ENCODE measurements at places on chromosomes 12 and 14.
A peak's percentile ranks its signal among the peaks of the same experiment; 100 is the strongest.

GRCh38 chr14:68814539-68815297 is 21.9 kb upstream of the ZFP36L1 start:
- peak; percentile 66 for DNase-seq

GRCh38 chr12:53538209-53538689 is 31.0 kb upstream of the NPFF start:
- no peak for DNase-seq

DNA sequence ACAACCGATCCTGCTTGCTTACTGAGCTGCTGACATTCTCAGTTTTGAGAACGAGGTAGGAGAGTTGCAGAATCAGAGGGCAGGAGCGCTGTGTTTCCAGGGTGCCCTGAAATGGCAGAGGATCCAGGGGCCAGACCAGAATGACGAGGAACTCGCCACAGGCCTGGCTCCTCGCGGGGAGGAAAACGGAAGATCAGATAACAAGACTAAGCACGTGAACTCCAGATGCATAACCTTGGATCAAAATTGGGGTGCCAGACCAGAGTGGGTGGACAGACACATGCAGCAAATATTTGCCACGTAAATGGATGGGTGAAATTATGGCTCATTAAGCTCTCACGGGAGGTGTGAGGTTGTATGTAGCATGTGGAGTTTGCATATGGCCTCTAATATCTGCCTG is 46.5 kb downstream of the ELK3 start:
- no peak for DNase-seq

- no peak for DNase-seq
Observed at GRCh38 chr14:32564596-32564995, 235.5 kb downstream of the AKAP6 start.

GRCh38 chr12:114406984-114407841 is 1.3 kb upstream of the TBX5 start:
- no peak for DNase-seq

DNA sequence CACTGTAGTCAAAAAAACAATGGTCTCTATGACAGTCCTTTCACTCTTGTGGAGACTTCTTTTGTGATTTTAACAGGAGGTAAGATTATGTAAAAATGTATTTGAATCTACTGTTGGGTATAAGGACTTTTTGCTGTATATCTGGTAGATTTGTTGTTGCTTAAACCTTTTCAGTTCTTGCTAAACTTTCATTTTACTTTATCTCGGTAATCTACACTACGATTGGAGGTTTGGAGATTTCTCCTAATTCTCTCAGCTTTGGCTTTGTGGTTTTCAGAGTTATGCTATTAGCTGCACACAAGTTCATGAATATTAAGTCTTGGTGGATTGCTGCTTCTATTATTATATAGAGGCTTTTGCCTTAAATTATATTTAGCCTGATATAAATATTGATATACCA is 116.6 kb upstream of the HIF1A start:
- DNase-seq = no peak

- DNase-seq = no peak
Observed at GRCh38 chr14:57182760-57183503, 85.8 kb downstream of the EXOC5 start.

GRCh38 chr12:1099158-1099557 is 108.1 kb downstream of the ERC1 start:
- no peak for DNase-seq

DNA sequence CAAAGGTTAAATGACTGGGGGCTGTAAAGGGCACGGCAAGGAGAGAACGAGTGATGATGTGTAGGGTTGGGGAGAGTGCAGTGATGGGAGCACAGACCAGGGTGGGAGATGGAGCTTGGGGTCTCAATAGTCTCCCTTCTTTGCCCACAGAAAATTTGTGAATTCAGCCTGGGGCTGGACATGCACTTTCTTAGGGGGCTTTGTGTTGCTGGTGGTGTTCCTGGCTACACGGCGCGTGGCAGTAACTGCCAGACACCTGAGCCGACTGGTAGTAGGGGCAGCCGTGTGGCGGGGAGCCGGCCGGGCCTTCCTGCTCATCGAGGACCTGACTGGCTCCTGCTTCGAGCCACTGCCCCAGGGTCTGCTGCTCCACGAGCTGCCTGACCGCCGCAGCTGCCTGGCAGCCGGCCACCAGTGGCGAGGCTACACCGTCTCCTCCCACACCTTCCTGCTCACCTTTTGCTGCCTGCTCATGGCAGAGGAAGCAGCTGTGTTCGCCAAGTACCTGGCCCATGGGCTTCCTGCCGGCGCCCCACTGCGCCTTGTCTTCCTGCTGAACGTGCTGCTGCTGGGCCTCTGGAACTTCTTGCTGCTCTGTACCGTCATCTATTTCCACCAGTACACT is 1.7 kb downstream of the FITM1 start:
- DNase-seq = peak; percentile 33

DNA sequence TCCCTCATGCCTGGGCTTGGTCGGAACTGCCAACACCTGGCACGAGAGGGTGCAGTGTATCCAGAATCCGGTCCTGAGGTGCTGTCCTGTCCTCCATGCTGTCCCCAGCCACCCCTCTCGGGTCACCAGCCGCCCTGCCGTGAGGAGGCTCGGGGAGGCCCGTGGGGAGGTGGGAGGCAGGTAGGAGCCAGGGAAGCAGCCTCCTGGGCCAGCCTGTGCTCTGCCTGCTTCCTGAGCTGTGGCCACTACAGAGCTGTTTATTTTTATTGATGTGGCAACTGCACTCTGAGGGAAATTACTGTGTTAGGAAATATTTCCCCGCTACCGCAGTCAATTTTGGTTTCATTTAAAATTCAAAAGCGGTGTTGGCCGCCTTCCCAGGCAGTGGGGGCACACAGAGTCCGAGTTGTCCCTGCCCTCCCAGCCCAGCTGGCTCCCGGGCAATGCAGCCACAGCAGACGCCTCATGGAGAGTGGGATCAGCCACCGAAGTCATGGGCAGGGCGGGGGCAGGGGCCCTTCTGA is 18.3 kb downstream of the NOC4L start:
- no peak for DNase-seq

- no peak for DNase-seq
Observed at GRCh38 chr12:89517720-89518119, 6.9 kb downstream of the GALNT4 start.

DNA sequence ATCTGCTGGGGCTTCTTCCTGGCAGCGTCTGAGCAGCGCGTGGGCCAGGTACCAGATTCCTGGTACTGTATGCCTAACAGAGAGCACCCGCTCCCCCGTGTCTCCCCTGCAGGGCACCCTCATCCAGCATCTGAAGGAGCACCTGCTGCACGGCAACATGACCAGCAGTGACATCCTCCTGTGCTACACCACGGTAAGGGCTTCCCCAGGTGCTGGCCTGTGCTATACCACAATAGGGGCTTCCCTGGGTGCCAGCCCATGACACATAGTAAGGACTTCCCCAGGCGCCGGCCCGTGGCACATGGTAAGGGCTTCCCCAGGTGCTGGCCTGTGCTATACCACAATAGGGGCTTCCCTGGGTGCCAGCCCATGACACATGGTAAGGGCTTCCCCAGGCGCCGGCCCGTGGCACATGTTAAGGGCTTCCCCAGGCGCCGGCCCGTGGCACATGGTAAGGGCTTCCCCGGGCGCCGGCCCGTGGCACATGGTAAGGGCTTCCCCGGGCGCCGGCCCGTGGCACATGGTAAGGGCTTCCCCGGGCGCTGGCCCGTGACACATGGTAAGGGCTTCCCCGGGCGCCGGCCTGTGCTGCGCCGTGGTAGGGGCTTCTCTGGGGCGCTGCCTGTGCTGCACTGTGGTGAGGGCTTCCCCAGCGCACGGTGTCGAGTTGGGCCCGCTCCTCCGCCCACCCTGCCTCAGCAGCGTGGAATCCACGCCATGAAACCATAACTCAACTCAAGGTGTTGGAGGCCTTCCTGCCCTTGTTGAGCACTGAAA is 49.3 kb downstream of the AACS start:
- no peak for DNase-seq

DNA sequence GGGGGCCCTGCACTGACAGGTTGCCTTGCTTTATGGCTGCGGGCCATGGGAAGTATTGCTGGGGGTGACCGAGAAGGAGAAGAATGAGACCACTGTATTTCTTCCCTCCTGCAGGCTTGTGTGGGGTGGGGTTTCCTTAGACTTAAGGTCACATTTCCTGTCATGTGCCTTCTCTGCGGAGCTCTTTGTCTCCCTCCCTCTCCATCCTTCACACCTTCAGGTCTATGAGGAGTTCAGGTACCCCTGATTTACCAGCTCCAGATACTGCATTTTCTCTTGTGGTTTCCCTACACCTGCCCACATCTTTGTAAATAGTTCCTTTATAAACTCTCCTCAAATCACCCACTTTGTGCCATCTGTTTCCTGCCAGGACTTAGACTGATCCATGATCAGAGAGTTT is 3.6 kb downstream of the FNTB start:
- DNase-seq = peak; percentile 47

DNA sequence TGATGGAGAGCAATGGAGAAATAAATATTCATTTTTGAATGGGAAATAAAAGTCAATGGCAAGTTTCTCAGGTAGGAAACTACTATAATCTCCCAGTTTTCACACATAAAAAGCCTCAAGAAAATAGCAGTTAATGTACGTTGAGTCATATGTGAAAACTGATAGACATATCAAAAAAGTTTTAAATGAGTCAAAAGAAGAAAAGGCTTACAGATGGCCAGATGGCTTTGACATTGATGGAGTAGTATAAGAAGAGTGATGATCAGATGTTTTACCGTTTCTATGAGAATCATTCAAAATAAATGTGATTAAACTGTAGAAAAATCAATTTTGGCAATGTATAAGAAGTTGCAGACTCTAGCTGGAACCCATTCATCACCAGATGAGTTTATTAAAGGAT is 97.8 kb downstream of the LLPH start:
- no peak for DNase-seq

- DNase-seq = no peak
Observed at GRCh38 chr12:4867384-4867783, 42.3 kb upstream of the KCNA1 start.

- no peak for DNase-seq
Observed at GRCh38 chr12:64171715-64172114, 50.4 kb downstream of the KICS2 start.

DNA sequence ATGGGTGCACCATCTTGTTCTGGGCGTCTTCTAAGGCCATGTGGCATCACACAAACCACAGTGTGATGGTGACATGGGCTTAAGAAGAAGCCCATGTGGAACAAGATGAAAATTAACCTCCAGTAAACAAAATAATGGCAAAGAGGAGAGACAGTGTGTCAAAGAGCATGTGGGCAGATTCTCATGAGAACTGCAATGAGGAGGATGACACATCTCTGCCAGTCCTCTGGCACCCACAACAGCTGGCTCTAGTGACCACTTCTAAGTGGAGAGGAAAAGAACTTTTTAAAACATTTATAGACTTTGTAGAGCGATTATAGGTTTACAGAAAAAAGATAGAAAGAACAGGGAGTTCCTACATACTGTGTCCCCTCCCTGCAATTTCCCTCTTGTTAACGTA is 401.4 kb downstream of the ATP23 start:
- no peak for DNase-seq

GRCh38 chr14:24074625-24075484 is 3.5 kb downstream of the CPNE6 start:
- no peak for DNase-seq

DNA sequence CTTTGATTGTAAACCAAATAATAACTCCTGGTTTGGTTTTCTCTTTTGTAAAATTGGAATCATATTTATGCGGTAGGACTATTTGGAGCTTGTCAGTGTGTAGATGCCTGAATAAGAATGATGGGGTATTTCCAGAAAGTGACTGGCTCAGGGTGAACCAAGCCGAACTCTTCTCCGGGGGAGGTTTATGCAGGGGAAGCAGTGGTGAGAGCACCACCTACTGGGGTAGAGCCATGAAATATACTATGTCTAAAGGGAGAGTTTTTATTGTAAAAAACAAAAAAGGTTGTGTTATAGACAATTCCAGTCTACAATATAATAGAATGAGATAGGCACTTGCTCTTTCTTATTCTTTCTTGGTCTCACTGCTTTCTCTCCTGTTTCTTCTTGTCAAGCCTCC is 222.9 kb upstream of the SLC16A7 start:
- DNase-seq = no peak

DNA sequence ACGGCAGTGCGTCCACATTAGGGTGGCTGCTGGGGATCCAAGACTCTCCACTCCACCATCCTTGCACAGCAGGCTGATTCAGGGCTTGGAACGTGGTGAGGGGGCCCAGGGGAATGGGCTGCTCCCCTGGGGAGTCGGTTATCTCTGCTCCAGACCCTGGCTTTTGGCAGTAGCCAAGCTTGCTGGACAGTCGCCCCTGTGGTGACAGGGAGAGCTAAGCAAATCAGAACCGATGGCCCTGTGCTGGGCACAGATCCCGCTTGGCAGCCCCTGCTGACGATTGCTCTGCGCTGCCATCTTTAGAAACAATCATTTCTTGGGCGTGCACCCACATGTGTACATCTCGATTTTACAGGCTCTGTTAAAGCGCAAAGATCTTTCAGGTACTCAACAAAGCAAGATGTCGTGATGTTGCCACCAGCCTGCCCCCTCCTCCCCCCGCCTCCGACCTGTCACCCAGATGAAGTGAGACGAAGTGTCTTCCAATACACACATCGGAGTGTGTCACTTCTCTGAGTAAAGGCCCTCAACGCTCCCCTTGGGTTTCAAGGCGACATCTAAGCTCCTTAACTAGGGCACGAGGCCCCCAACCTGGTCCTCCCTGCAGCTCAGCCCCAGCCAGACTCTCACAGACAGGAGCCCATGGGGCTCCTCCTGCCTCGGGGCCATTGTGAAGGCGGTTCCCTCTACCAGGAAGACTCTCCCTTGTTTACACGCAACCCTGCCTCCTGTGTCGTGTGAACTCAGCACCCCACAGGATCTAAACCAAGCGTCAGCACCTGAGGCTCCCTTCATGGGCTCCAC is 55.6 kb downstream of the PITPNM2 start:
- no peak for DNase-seq

GRCh38 chr12:115306380-115306779 is 622.4 kb upstream of the TBX3 start:
- DNase-seq = no peak

DNA sequence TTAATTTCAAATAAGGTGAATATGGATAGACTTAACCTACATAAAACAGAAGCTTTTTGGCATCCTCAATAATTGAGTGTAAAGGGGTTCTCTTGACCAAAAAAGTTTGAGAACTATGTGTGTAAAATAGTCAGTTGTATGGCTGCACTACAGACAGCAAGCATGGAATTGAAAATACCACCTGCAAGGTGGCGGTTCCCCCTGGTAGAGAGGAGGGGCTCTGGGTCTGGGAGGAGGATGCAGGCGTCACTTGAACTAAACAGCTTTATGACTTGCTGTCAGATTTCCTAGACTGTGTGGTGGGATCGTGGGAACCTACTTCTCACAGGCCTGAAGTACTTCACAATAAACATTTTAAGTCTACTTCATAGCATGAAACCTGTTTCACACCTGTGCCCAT is 6.3 kb downstream of the EVL start:
- no peak for DNase-seq

- DNase-seq = peak; percentile 95
Observed at GRCh38 chr12:51368640-51369517, 22.3 kb downstream of the GALNT6 start.

Data from activated CD8-positive, alpha-beta T cell treated with anti-CD3 and anti-CD28 coated beads, Interleukin-2, amount 10 ng/mL, durations not matched to agents 7 days and 5 days (primary cell).